ENCODE measurements at places on chromosomes 1 and 21.

- DNase-seq = no peak
Measured at GRCh38 chr1:211473823-211474222, 18.1 kb downstream of the RD3 start.

DNA sequence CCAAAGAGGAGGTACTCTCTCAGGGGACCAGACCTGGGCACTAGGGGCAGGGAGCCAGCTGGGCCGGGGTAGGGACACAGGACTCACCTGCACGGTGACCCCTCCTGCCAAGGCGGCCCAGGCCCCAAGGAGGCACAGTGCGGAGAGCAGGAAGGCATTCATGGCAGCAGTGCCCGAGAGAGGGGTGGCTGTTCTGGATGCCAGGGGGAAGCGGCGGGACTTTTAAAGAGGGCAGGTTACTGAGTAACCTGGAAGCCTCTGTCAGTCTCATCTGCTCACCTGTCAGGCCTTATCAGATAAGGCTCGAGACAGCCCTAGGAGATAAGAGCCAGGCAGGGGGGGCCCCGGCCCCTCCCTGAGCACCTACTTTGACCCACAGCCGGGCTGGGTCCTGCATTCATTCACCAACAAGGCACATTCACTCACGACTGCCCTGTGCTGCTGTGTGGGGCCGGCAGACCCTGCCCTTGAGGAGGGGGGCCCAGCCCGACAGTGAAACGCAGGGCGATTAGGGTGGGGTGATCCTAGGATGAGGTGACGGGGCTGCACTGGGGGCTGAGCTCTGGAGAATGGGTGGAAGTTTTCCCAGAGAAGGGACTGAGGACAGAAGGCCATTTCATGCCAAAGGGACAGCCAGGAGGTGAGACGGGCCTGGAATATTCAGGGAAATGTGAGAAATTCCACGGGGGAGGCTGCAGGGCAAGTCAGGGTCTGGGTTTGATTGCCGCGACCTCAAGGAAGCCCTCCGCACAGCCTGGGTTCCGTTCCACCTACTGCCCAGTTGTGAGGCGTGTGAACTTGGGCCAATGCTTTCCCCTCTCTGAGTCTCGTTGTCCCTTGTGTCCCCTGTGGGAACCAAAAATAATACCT, at the start of gene GUCA2A:
TSS of gene GUCA2A (minus strand) at position 195 of the 870 bp plus-strand sequence. CDS start at position 162, 33 bp downstream.
- DNase-seq = no peak

- no peak for DNase-seq
Measured at GRCh38 chr1:176183618-176184017, 23.5 kb downstream of the COP1 start.

DNA sequence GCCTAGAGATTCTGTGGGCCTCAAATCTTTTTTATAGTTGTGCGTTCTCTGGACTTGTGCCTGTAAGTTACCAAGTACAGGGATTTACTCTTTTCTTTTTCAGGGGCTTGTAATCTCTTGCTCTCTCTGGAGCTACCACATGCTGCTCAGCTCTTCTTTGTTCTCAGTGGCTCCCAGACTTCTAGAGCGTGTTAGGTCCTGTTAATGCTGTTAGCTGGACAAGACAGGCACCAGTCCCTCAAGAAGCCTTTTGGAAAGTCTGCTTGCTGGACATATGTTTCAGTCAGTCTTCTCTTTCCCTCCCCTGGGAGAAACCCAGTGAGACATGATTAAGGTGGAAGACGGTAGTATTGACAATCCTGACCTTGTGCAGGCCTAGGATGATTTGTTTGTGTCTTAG, 29.4 kb downstream of the KCNK2 start:
- no peak for DNase-seq

- DNase-seq = no peak
Measured at GRCh38 chr1:226945106-226945857, 5.2 kb downstream of the COQ8A start.

DNA sequence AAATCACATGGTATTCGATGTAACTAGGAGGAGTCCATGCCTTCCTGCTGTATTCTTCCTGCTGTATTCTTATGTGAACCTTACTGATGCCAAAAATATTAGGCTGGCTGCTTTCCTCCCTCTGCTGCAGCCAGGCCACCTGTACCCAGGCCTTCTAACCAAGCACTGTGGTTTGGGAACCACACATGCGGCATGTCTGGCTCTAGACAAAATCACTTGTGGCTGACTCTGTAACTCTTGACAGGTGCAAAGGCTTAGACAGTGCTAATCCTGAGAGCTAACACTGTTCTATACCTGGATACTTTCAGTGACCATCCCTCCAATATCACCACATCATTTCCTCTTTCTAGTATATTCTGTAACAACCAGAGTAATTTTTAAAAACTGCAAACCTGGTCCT, 67.7 kb downstream of the PCP4 start:
- DNase-seq = no peak

DNA sequence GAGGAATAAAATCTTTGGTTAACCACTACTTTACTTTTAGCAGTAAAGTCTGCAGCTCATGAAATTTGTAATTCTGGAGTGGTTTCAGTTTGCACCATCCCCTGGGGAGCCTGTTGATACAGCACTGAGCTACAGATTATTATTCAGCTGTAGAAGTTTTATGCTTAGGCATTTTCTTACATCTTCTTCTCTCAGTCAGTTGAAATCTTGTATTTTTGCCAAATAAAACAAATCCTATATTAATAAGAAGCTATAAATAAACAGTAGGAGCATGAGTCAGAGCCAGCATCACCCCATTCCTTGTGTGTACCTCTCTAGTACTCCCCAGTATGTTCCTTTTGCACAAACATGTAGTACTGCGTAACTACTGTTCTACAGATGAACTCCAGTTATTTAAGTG, 118.9 kb downstream of the ATF6 start:
- DNase-seq = peak; percentile 23

GRCh38 chr1:166165661-166166328, 1.0 kb downstream of the FAM78B start:
- no peak for DNase-seq

DNA sequence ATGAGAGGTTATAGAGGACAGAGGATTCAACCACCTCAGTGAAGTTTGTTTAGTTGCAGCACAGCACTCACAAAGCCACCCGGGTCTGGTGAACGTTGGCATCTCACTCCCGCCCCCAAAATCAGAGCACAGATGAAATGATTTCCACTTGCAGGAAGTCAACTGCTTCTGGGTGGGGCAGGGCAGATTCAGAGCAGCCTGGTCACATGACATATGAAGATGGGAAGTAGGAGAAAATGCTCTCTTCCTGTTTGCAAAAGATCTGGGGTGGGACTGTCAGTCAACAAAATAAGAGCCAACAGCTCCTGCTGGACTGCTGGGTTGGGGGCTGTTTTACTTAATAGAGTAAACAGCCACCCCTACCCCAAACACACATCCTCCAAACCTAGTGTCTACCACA, 43.2 kb downstream of the LRRC71 start:
- DNase-seq = no peak

- DNase-seq = no peak
Measured at GRCh38 chr1:154379301-154379700, 25.8 kb upstream of the IL6R start.

Data from HS-27A (cell line).